ENCODE measurements at places on chromosomes 7 and 10.

DNA sequence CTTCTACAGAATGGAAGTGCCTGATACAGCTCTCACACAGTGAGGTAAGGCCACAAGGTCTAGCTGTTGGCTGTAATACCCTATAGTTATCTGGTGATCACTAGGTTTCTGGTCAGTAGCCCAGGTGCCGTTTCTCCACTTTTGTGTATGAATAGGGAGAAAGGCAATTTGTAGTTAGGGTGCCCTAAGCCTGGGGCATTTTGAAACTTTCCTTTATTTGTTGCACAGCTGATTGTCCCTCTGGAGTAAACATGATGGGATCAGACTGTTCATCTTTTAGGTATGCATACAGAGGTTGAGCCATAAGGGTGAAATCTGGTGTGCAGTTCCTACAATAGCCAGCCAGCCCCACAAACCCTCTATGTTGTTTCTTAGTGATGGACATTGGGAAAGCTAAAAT lies 112.4 kb downstream of the ANKRD26 start:
- DNase-seq = no peak

- no peak for DNase-seq
These were observed 140.4 kb upstream of the PRSS1 start for GRCh38 chr7:142608630-142609428.

GRCh38 chr7:51918581-51918980 lies 602.0 kb upstream of the COBL start:
- no peak for DNase-seq

DNA sequence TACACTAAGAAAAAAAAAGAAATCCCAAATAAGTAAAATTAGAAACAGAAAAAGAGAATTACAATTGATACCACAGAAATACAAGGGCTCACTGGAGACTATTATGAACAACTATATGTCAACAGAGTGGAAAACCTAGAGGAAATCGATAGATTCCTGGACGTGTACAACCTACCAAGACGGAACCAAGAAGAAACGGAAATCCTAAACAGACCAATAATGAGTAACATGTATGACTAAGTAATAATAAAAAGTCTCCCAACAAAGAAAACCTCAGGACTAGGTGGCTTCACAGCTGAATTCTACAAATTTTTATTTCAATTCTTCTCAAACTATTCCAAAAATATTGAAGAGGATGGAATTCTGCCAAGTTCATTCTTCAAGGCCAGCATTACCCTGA lies 13.9 kb downstream of the DIP2C start:
- DNase-seq = no peak

GRCh38 chr10:14356921-14357320 lies 26.2 kb upstream of the FRMD4A start:
- DNase-seq = no peak

DNA sequence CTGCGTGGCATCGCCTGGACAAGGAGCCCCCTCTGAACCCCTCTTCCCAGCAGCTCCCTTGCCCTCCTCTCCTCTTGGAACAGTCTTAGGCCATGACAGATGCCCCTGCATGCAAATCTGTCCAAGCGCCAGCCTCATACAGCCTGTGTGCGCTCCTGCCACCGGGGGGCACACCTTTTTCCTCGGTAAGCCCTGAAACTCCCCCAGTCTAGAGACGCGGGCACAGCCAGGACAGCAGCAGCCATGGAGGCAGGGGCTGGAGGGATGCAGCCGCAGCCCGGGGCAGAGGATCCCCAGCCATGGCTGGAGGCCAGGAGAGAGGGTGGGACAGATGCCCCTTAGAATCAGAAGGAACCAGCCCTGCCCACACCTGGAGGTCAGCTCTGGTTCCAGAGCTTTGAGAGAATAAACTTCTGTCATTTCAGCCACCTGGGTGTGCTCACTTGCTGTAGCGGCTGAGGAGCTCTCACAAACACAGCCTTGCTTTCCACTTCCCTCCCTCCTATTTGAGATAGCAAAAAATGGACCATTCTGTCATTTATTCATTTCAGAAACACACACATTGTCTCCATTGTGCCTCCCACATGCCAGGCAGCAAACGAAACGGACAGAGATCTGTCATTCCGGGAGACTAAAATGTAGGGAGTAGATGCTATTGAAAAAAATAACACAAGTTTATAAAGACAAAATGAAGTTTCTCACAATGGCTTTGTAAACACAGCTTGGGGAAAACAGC lies 241.5 kb downstream of the WDR37 start:
- no peak for DNase-seq

DNA sequence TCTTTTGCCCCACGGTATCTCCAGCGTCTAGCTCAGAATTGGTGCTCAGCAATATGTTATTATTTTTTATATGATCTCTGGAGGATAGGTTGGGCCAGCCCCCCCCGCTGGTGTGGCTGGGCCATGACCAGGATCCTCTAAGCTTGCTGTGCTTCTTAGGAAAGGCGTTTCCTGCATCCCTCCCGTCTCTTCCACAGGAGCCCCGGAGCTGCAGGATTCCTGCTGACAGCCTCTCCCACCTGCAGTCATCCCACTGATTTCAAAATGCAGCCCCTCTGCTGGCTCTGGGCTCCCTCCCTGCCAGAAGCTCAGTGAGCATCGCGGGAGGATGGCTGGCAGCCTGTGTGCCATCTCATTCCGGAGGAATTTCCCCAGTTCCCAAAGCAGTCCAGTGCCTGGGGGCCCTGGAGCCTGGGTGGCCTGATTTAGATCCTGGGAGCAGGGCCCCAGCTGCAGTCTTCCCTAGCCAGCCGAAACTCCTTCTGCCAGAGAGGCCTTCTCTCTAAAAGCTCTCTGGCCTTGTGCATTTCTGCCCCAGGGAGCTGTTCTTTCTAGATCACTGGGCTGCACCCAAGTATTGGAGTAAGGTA lies 21.8 kb upstream of the GOLGA7B start:
- DNase-seq = no peak

GRCh38 chr7:77685233-77685632 lies 11.0 kb upstream of the RSBN1L start:
- DNase-seq = no peak

DNA sequence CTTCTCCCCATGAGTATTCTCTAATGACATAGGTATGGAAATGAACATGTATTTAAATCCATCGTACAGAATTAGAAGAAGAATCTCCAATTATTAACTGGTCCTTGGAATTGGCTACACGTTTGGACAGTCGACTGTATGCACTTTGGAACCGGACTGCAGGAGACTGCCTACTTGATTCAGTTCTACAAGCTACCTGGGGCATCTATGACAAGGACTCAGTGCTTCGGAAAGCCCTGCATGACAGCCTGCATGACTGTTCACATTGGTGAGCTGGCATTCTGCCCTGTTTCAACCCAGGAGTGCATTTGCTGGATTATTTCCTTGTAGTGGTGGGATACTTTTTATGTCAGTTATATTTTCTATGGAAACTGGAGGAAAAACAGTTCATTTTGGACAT lies 32.2 kb downstream of the ZRANB1 start:
- no peak for DNase-seq

DNA sequence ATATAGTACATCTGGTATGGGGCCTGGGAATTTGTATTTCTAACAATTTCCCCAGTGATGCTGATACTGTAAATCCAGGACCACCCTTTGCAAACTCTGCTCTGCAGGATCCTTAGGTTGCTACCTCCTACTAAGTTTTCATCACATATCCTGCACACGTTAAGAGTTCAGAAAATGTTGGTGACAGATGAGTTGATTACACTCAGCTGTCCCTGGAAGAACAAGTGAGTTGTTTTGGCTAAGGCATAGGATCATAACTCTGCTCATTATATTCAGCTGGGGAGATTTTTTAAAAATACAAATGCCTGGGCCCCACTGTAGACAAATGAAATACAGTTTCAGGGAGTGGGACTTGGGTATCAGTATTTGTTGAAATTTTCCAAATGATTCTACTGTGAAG lies 274.6 kb upstream of the HABP2 start:
- DNase-seq = no peak

DNA sequence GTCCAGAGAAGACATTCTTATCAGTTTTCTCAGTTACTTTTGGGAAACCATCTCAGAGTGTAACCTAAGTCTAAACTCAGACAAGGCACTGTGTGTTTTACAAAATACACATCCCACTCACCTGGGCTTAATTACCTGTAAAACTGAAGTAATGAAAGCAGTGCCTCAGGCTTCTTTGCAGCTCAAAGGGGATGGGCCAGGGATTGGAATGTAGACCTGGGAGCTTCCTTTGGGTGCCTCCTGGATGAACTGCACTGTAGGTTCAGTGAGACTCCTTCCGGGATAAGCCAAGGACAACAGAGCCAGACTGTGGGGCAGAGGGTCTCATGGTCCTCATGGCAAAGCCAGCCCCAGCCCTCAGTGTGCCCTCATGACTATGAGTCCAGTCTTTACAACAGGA lies 672.4 kb upstream of the GALNT17 start:
- DNase-seq = no peak

- no peak for DNase-seq
These were observed 405.0 kb downstream of the DNAJB9 start for GRCh38 chr7:108974641-108975040.

GRCh38 chr7:81725003-81725811 lies 44.6 kb downstream of the HGF start:
- DNase-seq = no peak

DNA sequence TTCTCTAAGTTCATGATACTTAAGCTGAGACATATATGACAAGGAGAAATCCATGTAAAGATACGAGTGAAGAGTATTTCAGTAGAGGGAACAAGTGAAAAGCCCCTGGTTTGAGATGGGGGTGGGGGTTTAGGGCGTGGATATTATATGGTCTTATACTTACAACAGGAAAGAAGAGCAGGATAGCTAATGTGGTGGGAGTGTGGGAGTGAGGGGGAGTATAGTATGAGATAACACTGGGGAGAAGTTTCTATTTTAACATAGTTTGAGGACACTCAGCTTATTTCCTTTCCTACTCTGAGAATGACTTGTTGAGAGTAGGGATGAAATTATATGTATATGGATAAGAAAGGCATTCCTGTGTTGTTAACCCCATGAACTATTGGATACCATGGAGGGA lies 36.5 kb downstream of the MCU start:
- DNase-seq = no peak

- DNase-seq = no peak
These were observed 758 bp downstream of the DPCD start for GRCh38 chr10:101588879-101589278.

DNA sequence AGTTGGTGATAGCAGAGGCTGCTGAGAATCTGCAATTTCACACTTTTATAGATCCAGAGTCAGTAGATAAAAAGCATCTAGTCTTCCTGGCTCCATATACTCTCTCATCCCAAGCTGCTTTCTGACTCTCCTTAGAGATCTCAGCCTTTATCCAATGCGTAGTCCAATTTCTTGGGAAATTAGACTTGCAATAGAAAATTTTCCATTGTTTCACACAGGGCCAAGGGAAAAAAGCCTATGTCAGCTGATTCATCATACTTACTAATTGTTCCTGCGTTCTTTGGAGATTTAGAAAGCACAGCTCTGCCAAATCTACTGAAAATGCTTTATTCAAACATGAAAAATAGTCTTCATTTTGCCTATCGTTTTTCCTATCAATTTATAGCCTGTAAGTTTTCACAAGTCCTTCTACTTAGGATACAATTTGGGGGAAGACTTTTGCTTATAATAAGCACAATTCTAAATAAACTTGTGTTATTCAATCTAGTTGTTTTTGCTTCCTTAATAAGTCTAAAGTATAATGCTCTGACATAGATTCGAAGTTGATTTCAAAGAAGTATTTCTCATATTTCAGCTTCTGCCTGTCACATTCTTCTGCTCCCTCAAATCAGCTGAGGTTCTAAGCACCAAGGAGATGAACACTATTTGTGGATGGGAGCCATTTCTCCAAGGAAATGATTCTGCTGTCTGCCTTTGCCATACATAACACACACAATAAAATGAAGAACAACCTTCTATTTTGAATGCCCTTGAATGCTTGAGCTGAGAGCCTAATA lies 165.4 kb downstream of the ADAM12 start:
- DNase-seq = no peak

DNA sequence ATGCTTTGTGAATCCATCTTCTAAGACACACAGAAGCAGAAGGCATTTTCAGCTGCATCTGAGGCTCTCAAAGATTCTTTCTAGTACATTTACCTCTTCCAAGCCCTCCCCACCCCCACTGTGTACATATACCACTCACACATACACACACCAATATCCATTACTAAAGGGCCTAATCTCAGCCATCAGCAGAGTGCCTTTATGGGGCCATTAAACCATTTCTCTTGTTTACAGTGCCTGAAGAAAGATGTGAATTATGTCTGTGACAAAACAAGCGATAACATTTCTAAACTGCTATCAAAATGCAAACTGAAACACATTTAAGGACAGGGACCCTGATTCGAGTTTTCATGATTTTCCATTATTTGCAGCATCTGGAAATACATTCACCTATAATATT lies 40.0 kb downstream of the ETV1 start:
- DNase-seq = no peak

DNA sequence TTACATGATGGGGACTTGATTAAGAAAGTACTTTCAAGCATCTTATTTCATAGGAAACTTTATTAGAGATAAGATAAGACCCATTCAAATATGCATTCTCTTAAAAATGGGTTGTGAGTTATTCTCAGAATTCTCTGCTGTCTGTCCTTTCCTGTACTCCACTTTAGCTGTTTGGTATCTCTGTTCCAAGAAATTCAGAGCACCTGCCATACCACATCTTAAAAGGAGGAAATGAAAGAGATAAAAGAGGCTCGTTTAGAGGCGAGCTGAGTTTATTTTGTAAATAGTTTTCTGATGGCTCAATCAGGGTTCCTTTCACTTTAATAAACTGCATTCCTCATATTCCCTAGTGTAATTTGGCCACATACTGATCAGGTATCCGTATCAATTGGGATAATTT lies 87.2 kb downstream of the MDFIC start:
- DNase-seq = no peak

GRCh38 chr7:4468320-4469102 lies 213.6 kb upstream of the FOXK1 start:
- no peak for DNase-seq

DNA sequence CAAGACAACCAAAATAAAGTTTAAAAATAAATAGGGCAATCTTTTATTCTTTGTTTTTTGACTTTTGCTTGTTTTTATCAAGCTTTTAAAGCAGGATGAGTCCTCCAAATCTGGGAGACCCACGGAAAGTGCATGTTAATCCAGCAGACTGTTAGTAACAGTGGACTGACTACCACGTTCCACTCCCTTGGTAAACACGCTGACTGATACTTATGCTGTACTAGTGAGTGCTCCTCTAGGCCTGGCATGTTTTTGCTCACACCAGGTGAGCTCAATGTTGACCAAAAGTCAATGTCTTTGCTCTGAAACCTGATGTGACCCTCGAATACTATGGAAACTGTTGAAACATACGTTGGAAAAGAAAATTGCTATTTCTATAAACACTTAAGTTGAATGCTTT lies 88.4 kb downstream of the KIAA1549 start:
- no peak for DNase-seq

GRCh38 chr7:90320801-90321494 lies at the start of gene FAM237B:
Gene FAM237B, minus strand, starts transcription at chr7:90321304. Its CDS starts 1,556 bp downstream, at chr7:90319748.
- DNase-seq = no peak

GRCh38 chr10:96560966-96561887 lies 25.6 kb downstream of the TM9SF3 start:
- DNase-seq = no peak
